ENCODE measurements at places on chromosomes 1 and 21.

- no peak for DNase-seq
Measured at GRCh38 chr1:226644541-226645176, 94.4 kb downstream of the ITPKB start.

- DNase-seq, result no peak
Measured at GRCh38 chr1:245213066-245213831, 58.5 kb downstream of the KIF26B start.

DNA sequence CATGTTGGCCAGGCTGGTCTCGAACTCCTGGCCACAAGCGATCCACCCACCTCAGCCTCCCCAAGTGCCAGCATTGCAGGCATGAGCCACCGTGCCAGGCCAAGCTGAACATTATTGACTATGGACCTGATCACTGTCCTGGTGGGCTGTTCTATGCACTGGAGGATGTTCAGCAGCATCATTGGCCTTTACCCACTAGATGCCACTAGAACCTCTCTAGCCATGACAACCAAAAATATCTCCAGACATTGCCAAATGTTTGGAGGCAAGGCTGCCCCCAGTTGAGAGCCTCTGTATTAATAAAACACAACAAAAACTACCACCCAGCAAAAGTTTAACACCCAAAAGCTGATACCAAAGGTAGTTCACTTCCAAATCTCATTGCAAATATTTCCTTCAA lies 110.8 kb upstream of the SOD1 start:
- DNase-seq, result no peak

DNA sequence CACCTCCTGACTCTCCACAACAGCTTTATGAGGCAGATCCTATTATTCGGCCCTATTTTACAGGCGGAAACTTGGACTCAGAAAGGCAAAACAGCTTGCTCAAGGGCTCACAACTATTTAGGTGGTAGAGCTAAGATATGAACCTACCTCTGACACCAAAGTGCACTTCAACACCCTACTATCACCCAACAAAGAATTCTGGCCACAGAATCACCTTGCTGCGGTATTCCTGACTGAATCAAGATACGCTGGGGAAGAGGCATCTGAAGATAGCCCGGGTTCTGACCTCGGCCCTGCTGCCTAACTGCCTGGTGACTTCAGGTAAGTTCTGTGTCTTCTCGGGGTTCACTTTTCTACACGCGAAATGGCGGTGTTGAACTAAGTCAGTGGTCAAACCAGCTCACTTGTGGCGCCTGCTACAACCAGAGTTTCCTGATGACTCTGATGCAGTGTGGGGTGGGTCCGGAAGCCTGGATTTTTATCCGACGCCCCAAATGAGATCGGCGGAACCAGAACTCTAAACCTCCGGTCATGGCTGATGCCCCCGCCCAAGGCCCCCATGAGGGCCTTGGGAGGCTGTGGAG lies 608 bp downstream of the PEF1 start:
- DNase-seq, result no peak

DNA sequence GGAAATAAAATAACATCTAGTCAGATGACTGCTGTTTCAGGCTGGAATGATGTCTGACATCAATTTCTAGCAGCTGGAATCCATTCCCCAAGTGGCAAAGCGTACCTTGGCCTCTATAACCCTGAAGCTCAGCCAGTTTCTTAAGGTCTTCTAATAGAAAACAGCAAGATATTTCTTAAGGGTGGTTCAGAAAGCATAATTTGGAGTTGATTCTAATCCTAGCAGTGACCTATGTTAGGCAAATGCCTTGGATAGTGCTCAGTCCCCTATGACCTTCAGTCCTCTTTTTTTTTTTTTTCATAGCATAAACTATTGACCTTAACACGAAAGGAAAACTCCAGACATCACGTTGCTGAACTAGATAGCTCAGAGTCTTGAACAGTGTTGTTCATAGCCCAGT lies 56.5 kb downstream of the LAMC2 start:
- DNase-seq, result no peak

- DNase-seq, result no peak
Measured at GRCh38 chr1:196049407-196049806, 558.8 kb downstream of the KCNT2 start.

- no peak for DNase-seq
Measured at GRCh38 chr1:242017580-242018233, 18.8 kb upstream of the MAP1LC3C start.

DNA sequence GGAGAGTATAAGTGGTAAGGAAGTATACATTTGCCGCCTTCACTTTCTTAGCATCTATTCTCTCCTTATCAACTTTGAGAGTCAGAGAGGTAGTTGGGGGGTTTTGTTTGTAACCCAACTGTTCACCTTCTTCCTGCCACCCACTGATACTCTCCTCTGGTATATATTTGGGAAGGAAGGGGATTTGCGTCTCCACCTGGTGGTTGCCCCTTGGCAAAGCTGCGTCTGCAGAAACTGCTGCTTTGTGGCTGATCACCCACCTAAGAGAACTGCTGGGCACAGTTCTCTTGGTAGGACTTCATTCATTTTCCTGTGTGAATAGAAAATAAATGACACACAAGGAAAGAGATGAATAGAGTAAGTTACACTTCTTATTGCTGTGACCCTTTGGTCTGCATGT lies 87.0 kb downstream of the SYT14 start:
- no peak for DNase-seq

DNA sequence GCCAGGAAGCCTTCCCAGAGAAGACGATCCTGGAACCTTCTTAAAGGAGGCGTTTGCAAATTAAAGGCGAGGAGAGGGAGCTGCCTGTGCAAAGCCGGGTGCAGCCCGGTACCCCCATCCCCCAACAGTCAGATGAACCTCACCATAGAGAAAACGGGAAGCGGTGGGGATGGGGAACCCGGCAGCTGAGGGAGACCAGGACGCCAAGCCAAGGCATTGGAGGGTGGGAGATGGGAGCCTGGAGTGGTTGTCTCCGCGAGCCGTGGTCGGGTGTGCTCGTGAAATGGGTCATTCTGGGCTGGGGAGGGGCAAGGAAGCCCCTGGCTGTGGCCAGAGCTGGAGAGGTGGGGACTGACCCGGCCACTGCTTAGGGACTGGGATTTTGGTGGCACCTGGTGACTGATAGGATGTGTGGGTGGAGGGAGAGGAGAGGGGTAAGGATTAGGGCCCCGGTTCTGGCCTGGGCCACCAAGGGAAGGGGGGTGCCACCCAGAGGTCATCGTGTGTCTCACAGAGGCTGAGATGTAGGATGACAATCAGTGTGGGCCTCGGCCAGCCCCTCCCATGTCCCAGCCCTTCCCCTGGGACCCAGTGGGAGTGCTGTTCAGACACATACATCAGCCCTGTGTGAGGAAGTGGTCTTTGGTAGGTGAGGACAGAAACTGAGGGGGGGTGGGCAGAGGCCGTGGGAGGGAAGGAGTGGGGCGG lies 676 bp upstream of the PADI2 start:
- no peak for DNase-seq

DNA sequence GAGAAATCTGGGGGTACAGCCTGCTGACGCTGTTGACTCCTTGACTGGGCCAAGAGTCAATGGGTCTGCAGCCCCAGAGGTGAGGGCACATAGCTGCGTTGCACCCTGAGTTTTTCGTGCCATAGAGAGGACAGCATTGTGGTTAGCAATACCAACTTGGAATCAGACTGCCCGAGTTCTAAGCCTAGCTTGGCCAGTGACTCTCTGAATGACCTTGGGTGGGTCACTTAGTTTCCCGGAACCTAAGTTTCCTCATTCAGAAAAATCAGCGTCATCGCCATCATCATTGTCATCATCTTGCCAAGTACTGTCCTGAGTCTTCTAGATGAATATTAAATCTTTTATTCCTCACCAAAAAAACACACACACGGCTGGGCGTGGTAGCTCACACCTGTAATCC lies 151.2 kb upstream of the TMEM51 start:
- no peak for DNase-seq

DNA sequence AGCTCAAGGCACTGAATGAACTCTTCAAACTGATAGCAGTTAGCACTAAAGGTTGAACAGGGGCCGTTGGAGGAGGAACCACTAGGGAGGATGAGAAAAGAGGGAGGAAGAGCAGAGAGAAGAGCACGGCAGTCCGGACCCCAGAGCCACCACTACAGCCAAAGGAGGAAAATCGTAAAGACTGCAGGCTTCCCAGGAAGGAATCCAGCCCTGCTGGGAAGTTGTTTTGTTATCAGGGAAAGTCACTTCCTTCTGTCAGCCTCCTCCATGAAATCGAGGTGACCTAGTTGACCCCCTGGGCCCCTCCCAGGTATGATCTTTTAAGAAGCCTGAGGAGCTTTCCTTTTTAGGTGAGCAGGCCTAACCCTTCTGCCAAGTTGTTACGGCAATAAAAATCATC lies 88.2 kb downstream of the PBX1 start:
- DNase-seq, result no peak

- DNase-seq, result no peak
Measured at GRCh38 chr1:153578490-153578889, 12.8 kb upstream of the S100A2 start.

- no peak for DNase-seq
Measured at GRCh38 chr21:27062443-27062842, 95.6 kb upstream of the ADAMTS5 start.

- DNase-seq, result no peak
Measured at GRCh38 chr21:18251065-18251464, 6.4 kb downstream of the CHODL start.

GRCh38 chr1:220219865-220220698 lies 52.2 kb downstream of the RAB3GAP2 start:
- DNase-seq, result no peak

- DNase-seq, result no peak
Measured at GRCh38 chr1:37574834-37575480, 18.2 kb downstream of the DNALI1 start.

- no peak for DNase-seq
Measured at GRCh38 chr1:219581344-219581743, 31.6 kb downstream of the ZC3H11B start.

- no peak for DNase-seq
Measured at GRCh38 chr1:225341642-225342041, 86.2 kb downstream of the LBR start.

- DNase-seq, result no peak
Measured at GRCh38 chr1:91750398-91750996, 135.5 kb downstream of the TGFBR3 start.

DNA sequence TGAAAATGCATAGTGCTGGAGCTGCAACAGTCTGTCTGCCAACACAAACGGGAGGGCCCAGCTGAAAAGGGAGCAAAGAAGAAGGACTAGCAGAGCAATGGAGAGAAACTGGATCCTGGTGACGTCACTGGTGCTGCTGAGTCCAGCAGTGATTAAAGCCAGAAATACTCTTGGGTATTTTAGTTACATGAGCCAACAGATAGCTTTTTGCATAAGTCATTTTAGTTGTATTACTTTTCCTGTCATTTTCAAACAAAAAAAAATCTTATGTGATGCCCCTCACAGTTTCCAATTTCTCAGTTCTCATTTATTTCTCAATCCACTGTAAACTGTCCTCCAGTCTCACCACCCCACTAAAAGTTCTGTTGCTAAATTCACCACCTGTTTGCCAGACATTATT lies 38.7 kb upstream of the NEK7 start:
- no peak for DNase-seq

DNA sequence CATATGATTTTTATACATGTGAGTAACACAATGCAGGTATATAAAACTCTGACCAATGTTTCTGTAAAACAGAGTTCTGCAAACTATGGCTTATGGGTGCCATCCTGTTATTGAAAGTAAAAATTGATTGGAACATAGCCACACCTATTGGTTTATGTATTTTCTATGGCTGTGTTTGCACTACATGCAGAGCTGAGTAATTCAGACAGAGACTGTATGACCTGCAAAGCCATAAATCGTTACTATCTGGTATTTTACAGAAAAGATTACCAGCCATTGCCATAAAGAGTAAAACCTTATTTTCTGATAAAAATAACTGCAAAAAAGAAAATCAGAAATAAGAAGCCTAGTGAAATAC lies 13.1 kb downstream of the GBP1 start:
- no peak for DNase-seq

DNA sequence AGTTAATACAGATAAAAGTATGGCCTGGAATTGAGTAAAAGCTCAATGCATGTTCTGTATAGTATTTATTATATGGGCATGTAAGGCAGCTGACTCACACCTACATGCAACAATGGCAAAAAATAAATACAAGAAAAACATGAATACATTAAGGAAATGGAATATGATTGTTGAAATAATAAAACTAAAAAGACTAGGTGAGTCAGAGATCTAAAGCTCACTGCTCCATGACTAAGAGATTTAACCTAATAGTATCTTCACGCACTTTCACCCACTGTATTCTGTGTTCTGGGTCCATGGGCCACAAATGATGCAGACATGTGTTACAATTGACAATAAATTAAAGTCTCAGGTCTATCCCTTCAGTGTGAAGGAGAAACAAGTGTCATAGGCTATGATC lies 607.0 kb downstream of the AGBL4 start:
- DNase-seq, result no peak

DNA sequence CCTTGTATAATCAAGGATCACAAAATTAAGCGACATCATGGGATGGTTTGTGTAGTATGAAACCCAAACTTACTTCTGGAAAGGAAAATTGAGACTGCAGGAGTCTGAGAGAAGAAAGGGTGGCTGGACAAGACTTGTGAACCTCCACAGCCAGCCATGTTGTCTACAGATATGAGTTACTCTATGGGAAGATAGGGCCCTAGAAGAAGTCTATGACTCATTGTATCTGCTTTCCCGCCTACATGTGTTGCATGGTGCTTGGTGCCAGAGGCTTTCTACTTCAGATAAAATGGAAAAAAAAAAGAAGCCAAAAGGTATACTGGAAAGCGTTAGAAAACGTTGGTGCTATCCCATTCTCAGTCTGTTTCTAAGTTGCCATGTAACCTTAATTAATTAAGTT lies 18.7 kb upstream of the OR6N2 start:
- no peak for DNase-seq

DNA sequence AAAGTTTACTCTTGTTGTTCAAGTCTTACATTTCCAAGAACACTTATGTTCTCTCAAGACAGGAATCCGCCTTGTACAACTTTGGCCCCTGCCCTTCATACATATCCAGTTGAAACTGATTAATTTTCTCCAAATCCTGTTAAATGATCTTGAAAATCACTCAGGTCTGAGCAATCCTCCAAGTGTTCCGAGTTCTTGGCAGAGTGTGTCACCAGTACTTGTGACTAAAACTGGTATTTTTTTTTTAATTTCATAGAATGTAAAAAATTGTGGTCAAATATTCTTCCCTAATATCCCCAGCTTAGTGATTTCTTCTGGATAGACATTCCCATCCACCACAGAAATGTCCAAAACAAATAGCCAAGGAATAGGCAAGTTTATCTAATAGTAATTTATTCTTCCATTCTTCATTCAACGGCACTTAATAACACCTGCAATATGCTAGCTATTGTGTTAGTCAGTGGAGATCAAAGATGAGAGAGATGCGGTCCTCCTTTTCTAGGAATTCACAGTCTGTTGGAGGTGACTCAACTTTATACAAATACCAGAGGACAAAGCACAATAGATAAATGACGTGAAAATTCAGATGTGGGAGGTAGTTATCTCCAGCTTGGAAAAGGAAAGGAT lies 71.4 kb downstream of the DIRAS3 start:
- DNase-seq, result no peak

DNA sequence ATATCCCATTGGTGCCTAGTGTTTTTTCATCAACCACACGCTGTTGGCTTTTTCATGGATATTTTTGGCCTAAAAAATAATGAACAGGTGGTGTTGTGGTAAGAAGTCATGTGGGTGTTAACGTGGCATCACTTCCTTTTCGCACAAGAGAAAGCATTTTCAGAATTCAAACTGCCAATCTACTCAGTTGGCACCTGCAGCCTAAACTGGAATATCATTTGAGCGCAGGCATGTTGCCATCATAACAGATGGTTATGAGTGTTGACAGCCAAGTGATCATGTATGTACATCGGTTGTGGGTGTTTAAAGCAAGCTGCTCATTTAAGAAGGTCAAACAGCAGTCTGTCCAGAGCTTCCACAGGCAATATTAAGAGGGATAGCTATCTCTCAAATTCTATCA lies 1963.0 kb downstream of the NCAM2 start:
- DNase-seq, result no peak

Measured in stimulated activated CD4-positive, alpha-beta T cell treated with anti-CD3 and anti-CD28 coated beads, Interleukin-1b, Interleukin-23, amount 100 ng/mL, for 1 hour (primary cell).